Activated CD4-positive, alpha-beta T cell treated with anti-CD3 and anti-CD28 coated beads, Interleukin-2, amount 50 U/mL, for 16 hours (primary cell): ENCODE measurements at places on chromosomes 12 and 14.

DNA sequence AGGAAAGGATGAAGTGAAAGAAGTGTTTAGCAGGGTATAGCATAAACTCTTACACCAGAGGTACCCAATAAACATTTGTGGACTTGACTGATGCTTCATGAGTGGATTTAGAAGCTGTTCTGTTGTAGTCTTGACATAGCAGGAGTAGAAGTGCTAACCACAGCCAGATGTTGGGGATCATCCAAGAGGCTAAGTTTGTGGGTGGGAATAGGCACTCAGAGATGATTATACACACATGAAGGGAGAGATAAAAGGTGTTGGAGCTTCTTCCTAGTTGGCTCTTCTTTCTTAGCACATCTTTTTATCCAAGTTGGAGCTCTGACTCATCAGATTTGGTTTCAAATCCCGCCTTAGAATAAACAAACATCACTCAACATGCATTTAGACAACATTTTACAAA, 166.7 kb upstream of the E2F7 start:
- DNase-seq: no peak

DNA sequence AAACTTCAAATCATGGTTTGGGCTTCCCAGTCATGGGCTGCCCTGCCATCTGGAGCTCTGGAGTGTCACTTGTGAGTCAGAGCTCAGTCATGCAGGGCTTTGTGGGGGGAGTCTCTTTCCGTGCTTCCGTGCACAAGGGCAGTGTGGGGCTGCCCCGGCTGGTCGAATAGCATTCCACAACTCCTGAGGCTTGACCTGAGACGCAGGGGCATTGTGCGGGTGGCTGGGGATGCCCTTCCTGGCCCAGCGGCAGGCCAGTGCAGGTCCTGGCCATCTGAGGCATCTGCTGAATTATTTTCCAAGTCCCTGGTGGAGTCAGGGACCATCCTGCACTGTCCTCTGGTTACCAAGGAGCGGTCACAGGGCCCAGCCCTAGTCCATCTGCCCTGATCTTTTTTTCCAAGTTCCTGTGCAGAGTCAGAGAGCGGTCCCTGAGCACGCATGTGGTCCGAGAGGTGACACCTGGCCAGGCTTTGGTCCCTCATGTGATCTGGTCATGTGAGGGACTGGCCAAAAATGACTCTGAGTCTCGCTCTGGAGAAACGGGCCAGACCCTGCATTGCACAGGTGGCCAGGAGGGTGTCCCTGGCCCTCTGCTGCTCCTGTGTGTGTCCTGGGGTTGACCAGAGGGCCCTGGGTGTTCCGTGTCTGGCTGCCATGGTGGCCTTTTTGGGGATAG, 167.0 kb upstream of the ALG10B start:
- no peak for DNase-seq

GRCh38 chr14:70821584-70822529, 12.5 kb upstream of the MAP3K9 start:
- DNase-seq: peak; percentile 49

DNA sequence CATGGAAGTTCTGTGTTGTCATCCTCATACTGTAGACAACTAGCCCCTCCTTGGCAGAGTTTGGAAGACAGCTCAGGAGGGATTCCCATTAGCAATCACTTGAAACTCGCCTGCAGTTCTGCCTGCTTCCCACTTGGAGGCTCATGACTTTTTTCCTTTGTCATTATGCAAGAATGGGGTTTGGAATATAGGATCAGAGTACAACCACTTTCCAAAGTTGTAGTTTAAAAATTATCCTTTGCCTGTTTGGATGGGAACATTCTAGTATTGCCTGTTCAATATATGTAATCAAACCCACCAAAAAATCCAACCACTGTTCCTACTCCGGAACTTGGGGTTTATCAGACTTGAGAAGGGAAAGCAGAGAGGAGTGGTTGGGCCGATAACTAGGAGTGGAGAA, 2.1 kb upstream of the GPD1 start:
- no peak for DNase-seq

DNA sequence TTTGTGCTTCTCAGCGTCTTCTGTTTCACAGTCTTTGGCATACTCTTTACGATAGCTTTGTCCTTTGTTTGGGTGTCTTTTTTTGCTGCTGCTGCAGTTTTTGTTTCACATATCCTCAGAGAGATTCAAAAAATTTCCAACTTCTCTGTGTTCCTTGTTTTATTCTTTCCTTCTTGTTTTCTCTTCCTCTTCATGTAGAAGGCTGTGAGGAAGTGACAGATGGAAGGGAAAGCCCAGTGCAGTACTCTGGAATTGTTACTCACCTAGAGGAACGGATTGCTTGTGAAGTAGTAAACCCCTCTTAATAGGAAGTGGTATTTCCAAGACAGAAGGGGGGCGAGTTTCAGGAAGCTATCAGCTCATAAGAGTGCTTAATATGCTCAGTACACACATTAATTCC, 1.7 kb downstream of the CREBL2 start:
- no peak for DNase-seq

- no peak for DNase-seq
Observed at GRCh38 chr14:22664261-22664660, 20.1 kb upstream of the OR6J1 start.

GRCh38 chr12:18794000-18794399, 56.1 kb downstream of the CAPZA3 start:
- no peak for DNase-seq

GRCh38 chr14:54893151-54893760, 9.4 kb downstream of the GCH1 start:
- peak; percentile 44 for DNase-seq

DNA sequence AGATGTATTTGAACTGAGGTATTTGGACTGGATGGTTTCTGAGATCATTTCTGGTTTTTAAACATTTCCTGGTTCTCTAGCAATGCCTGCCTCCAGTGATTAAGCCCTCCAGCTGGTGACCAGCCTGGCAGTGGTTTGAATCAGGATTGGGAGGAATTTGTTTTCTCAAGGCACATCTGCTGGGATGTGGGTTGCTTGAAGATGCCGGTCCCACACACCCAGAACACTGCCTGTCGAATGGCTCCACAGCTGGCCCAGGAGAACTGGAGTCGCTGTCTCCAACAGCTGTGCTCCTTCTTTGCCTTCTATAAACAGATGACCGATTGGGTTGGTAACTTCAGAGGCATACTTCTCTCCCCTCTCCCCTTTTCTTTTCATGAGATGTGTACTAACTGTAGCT, 258.0 kb upstream of the DDHD1 start:
- DNase-seq: no peak

GRCh38 chr14:45947830-45948229, 694.8 kb upstream of the MIS18BP1 start:
- DNase-seq: no peak

GRCh38 chr14:96098309-96098998, 59.3 kb downstream of the C14orf132 start:
- DNase-seq: peak; percentile 3

DNA sequence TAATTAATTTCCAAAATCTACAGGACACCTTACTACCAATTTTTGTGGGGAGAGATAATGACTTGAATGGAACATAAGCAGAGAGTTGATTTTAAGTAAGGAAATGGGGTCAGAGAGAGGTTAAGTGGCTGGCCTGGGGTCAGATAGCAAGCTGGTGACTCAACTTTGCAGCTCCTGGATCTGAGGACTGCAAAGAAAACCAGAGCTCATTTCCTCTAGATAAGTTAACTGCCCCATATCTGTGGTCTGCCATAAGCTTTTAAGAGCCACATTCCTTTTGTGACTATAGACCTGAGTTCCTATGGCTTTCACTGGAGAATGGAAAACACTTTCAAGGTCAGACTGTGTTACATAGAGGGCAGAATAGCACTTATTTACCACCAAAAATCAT, 201.2 kb upstream of the PRICKLE1 start:
- no peak for DNase-seq

GRCh38 chr12:109932878-109933503, 32.9 kb downstream of the TCHP start:
- DNase-seq: no peak

- peak; percentile 52 for DNase-seq
Observed at GRCh38 chr12:121494093-121494787, 86.6 kb downstream of the KDM2B start.

GRCh38 chr12:104702565-104703139, 245.9 kb downstream of the CHST11 start:
- no peak for DNase-seq

GRCh38 chr12:109544955-109545531, 28.3 kb downstream of the MMAB start:
- peak; percentile 17 for DNase-seq

DNA sequence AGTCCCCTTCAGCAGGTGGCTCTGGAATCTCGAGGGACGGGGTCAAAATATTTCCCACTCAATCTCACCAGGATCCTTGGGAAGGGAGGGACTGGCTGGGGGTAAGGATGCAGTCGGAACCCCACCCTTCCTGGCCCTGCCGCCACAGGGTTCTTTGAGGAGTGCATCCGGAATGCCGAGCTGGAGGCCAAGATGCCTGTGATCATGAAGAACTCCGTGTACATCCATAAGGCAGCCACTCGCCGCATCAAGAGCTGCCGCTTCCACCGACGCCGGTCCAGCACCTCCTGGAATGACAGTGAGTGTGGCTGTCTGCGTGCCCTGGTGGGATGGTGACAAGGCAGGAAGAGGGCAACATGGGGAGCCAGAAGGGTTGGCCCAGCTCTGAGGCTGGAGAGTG, 43.1 kb downstream of the PLEKHD1 start:
- DNase-seq: no peak

GRCh38 chr14:90535556-90536090, 138.8 kb downstream of the CALM1 start:
- DNase-seq: no peak

GRCh38 chr12:101173197-101173749, 36.8 kb downstream of the SLC5A8 start:
- DNase-seq: no peak

DNA sequence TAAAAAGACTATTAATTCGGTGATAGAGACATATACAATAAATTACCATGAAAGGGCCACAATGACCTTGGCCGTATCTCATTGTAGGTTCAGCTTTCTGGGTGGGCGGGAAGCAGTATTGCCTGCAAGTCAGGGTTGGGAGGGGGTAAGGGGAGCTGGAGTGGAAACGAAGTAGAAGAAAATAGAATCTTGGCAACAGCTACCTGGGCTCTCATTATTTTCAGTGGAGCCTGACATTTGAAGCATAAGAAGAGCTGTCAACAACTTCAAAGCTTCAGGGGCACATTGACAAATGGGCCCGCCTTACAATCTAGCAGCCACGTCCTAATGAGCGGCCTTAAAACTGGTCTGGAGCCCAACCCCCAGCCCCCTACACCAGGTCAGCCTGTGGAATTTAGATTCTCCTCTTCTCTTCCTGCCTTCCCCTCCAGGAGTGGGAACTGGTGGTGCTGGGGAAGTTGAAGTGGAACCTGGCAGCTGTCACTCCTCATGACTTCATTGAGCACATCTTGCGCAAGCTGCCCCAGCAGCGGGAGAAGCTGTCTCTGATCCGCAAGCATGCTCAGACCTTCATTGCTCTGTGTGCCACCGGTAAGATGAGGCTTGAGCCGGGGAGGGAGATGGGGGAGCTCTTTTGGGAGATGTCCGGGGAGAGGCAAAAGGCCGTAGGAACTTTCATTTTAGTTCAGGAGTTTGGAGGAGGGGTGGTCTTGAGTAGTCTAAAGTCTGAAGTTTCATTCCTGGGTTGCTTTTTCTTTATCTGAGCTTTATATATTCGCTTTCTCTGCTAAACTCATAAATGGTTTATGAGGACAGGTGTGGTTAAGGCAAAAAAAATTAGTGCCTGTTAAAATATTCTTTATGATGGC, 5.0 kb downstream of the CCND2 start:
- DNase-seq: no peak

DNA sequence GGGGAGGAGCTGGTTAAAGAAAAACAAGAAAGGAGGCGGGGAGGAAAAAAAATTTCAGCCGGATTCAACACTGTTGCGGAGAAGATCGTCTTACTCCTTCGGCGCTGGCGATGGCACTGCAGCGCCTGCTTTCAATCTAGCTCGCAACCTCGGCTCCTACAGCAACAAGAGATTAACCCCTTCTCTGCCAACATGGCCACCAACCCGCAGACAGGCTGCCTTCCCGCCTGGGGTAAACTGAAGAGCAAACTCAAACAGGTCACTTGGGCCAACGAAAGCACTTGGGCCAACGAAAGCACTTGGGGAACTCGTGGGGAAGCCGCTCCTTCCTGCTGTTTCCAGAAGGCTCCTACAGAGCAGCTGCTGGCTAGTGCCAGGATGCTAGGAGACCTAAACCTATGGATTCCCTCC, 73.7 kb downstream of the CIT start:
- no peak for DNase-seq

DNA sequence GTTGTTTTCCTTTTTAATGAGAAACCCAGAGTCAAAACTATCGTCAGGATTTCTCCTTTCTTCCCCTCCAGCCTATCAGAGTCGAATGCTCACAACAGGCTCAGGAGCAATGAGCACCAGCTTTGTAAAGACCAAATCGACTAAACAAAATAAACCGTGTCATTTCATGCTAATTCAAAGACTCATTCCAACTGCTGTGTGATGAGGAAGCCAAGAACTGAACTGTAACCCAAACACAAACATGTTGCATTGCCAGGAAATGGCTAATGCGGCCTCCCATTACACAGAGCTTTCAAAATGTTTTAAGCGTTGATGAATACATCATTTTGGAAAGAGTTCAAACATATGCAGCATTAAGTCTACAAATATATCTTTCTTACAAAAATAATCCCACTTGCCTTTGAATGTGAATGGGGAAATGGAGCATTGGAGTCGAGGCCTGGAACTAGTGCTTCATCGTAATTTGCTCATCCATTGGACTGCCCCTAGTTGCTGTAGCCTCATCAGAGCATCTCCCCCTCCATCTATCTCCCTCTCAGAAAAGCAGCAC, 349.5 kb downstream of the GXYLT1 start:
- no peak for DNase-seq
